ENCODE measurements at places on chromosomes 5 and 9.

DNA sequence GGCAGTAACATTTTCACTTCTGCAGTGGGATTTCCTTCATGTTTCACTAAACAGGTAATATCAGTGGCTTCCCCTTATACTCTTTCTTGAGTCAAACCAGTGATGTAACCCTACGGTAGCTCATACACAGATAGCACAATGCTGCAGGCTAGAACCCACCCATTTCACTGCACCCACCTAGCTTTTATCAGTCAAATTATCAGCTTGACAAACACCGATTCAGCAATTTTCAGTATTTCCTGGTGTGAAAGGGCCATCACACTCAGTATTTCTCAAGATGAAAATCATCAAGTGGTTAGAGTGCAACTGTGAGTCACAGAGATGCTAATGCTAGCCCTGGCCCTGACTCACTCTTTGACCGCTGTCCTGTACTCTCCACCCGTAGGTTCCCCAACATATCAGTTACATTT, 242.3 kb upstream of the PTGER4 start:
- DNase-seq, result no peak

DNA sequence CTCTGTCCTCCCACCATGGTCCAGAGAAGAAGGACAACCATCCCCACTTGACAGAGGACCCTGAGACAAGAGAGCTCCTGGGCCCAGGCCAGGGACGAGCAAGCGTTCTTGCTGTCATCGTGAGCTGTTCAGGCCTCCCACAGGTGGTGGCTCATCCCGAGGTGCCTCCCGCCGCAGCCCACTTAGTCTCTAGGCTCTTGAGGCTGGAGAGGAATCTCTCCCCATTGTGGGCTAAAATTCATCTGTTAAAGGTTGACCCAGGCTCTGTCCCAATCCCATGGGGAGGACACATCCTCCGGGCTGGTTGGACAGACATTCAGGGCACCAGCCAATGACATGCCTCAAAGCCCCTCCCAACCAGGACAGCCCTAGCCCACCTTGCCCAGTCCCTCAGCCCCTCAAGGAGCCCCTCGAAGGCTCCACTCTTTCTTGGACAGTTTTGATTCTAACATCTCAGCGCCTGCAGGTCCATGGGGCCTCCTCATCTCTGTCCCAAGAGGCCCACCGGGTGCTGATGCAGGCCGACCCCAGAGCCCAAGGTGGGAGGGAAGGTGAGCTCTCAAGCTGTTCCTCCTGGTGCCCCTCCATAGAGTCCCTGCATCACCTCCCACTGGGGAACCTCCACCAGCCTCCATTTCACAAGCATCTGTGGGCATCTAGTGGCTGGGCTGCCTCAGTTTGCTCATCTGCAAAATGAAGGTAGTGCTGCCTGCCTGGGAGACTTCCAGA, 52.9 kb downstream of the BARX1 start:
- peak; percentile 35 for DNase-seq

- DNase-seq, result no peak
These were observed 36.7 kb upstream of the ZCCHC7 start for GRCh38 chr9:37083654-37084053.

DNA sequence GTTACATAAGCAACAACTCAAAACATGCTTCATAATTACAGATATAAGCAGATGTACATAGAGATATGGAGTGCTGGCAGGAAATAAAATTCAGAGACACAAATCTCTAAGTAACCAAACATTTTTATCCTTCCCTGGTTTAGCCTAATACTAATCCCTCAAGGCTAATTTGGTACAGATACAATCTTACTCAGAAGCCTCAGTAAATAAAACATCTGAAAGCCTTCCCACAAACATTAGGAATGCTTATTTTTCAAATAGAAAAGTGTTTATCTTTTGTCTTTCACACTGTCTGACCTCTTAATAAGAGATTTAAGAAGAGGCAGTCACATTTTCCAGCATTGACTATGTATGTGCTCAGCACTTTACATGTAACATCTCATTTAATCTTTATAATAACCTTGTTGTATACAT, 399.4 kb downstream of the ARRDC3 start:
- no peak for DNase-seq

DNA sequence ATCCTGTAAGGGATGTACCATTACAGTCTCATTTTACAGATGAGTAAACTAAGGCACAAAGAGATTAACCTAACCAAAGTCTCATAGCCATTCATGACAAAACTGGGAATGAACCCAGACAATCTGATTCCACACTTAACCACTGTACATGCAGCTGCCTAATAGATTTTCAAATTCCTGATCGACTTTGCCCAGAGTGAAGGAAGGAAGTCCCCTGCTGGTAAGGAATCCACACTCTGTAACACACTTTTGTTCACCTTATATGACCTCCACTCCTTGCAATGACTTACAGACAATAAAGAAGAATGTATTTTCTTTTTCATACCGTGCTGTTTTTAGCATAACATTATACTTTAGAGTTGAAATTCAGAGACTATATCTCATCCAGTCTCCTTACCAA, 31.3 kb upstream of the PLPP6 start:
- DNase-seq, result no peak

DNA sequence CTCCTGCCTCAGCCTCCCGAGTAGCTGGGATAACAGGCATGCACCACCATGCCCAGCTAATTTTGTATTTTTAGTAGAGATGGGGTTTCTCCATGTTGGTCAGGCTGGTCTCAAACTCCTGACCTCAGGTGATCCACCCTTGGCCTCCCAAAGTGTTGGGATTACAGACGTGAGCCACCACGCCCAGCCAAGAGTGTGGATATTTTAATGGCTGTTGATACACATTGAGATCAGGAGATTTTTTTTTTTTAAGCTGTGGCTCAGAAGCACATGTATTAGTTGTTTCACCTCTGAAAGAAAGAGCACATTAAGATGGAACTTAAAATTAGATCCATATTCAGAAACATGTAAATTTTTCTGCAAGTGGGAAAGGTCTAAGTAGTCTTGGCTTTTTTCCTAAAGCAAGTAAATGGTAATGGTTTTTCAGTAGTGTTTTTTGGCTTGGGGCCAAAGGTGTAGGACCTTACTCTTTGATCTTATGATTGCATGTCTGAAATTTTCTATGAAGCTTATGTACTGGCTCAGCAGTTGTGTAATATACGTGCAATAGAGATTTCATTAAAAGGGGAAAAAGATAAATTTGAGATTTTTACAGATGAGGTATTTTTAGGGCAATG, 9.9 kb downstream of the RBM27 start:
- no peak for DNase-seq

DNA sequence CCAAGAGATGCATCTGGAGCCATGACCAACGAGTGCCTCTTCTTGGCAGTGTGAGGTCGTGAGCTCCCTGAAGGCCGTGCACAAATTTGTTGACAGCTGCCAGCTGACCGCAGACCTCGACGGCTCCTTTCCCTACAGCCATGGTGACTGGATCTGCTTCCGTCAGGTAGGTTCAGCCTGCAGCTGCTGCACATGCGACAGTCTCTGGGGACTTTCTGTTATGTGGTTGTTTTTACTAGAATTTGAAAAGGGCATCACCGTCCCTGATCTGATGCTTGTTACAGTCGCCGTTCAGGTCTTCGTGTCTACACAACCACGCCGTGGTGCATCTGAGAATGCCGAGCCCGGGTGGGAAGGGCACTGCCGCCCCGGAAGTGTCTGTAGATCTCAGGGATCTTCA, 36.5 kb upstream of the LRRC14B start:
- peak; percentile 64 for DNase-seq

GRCh38 chr9:61674465-61674864, 484.6 kb downstream of the SPATA31A7 start:
- no peak for DNase-seq

DNA sequence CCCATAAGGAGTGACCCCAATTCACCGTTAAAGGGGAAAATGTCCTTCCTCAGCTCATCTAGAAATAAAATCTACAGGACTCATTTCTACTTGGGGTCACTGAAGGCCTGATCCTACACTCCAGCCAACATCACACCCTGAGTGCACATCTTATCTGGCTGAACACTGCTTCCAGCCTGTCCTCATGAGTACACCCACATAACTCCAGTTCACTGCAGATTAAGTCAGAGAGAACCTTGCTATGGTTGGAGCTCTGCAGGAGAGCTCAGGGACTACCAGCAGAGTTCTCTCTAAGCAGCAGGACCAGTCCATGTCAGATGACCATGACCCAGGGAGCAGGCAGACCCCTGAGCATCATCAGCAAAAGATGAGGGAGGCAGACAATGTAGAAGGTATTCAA, 126.9 kb upstream of the MAP3K1 start:
- DNase-seq, result no peak

DNA sequence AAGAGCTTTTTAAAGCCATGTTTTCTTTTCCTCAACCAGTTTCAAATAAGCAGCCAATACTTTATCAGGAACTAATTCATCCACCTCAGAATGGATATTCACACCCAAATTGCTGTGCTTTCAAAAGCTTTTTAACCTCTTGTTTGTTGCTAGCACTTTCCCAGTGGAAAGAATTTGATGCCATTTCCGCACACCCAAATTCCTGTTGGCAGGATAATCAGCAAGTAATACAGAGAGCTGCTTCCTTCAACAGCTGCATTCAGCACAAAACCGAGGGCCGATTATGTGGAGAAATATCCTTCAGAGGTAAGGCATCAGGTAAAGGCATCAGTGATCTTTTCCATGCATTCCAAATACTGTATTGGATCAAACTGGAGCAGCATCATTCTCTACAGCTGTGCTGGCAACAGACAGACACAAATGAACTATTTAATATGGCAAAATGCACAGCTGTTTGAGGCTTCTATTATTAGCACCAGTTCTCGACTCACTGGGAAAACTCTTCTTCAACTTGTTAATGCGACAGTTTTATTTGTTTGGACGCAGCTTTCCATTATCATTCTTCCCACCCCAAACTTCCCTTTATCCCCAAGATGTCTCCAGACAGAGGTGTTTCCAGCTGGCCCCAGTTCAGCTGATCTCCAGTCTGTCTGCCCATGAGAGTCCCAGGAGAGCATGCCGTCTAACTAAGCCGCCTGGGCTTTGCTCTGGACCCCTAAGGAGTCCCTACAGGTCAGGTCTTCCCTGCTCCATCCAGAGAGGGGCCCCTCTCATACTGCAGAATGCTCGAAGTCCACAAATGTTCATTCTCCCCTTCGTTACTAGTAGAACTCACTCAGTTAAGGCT, 22.2 kb upstream of the MGAT1 start:
- no peak for DNase-seq

GRCh38 chr9:106864373-106865143, 1.6 kb downstream of the ZNF462 start:
- DNase-seq, result no peak

GRCh38 chr5:78922879-78923621, 62.1 kb downstream of the ARSB start:
- DNase-seq, result no peak

GRCh38 chr5:178310130-178310865, 77.7 kb upstream of the PHYKPL start:
- DNase-seq, result no peak

GRCh38 chr5:175541264-175541663, 62.9 kb downstream of the SFXN1 start:
- DNase-seq, result no peak

DNA sequence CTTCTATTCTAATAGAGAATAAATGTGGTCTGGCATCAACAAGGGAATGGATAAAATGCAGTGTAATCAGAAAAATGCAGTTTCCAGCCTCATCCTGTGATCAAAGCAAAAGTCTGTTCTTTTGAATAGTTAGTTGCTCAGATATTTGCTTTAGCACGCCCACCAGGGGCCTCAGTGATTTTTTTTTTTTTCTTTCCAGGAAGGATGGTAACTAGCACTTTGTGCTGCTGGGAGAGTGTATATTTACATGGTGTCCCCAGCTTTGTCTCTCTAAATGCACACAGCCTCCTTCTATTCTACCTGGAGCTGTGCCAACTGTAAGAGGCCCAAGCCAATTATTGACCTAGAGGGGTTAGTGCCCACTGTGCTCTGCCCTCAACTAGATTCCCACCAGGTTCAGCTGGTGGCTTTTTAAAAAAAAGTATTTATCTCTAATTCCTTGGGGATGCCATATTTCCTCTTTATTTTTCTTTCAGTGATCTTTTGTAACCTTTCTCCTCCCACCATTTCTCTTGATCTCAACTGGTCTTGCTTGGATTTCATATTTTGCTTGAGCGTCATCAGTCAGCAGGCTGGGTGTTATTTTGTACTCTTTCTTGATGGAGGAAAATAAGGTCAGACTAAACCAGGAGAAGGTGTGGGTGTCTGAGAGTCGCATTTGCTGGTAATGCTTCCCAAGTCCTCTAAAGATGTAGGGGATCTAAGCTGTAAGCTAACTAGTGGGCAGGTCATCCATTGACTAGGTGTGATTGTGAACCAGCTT, 193.0 kb upstream of the C9orf72 start:
- no peak for DNase-seq

DNA sequence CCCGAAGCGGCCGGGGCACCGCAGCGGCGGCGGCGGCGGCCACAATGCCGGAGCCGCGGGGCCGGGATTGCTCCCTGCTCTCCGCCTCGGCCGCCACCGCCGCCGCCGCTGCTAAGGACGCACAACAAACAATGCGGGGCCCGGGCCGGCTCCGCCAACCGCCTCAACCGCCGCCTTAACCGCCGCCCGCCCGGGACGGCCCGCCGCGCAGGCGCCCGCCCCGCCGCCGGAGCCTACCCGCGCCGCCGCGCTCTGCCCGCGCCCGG, 254 bp downstream of the STRBP start:
- DNase-seq, result no peak

- DNase-seq, result no peak
These were observed 731.9 kb downstream of the MTRR start for GRCh38 chr5:8600843-8601242.

GRCh38 chr5:72141440-72142355, 34.4 kb downstream of the MAP1B start:
- no peak for DNase-seq

DNA sequence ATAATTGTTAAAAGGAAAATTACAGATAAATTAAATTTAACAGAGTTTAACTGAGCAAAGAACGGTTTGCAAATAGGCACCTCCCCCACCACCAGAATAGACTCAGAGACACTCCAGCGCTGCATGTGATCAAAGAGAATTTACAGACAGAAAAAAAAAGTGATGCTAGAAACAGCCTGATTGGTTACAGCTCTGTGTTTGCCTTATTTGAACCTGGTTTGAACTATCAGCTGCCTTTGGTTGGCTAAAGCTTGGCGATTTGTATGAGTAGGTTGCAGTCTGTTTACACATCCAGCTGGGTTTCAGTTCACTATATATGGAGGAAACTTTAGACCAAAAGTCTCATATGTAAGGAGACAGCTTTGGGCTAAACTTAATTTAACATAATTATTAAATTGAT, 249.1 kb downstream of the ENC1 start:
- no peak for DNase-seq

DNA sequence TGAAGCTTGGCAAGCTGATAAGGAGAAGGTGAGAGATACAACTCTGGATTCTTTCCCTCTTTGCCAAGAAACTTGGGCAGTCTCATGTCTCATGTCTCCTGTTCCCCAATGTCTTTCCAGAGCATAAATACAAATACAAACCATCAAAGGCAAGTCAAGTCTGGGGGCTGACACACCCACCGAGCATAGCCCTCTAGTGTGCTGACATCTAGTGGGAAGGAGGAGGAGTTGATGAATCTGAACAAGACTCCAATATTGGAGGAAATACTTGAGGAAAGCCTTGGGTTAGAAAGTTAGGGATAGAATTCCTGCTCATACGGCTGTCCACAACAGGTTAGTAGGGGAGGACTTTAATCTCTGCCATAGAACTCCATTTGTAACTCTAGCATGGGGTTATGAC, 8.6 kb downstream of the MLANA start:
- DNase-seq, result no peak

Data from suprapubic skin (tissue), 4 donors.